IPS DF 6.9 (cell line): ENCODE measurements at places on chromosomes 4 and X.

DNA sequence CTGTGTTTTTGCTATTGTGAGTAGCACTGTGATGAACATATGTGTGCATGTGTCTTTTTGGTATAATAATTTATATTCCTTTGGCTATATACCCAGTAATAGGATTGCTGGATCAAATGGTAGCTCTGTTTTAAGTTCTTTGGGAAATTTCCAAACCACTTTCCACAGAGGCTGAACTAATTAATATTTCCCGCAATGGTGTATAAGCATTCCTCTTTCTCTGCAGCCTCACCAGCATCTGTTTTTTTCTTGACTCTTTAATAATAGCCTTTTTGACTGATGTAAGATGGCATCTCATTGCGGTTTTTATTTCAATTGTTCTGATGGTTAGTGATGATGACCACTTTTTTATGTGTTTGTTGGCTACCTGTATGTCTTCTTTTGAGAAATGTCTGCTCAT is 247.7 kb upstream of the NDST3 start:
- DNase-seq, result no peak

- DNase-seq, result no peak
These were observed 150.0 kb downstream of the TET2 start for GRCh38 chr4:105296672-105297071.

- no peak for DNase-seq
These were observed 349.4 kb downstream of the CCSER1 start for GRCh38 chr4:90476586-90476985.

GRCh38 chrX:6325437-6325836 is 96.8 kb upstream of the NLGN4X start:
- DNase-seq, result no peak

GRCh38 chr4:38013461-38014366 is 53.5 kb downstream of the PTTG2 start:
- no peak for DNase-seq
